ENCODE measurements at places on chromosomes 6 and 20.

DNA sequence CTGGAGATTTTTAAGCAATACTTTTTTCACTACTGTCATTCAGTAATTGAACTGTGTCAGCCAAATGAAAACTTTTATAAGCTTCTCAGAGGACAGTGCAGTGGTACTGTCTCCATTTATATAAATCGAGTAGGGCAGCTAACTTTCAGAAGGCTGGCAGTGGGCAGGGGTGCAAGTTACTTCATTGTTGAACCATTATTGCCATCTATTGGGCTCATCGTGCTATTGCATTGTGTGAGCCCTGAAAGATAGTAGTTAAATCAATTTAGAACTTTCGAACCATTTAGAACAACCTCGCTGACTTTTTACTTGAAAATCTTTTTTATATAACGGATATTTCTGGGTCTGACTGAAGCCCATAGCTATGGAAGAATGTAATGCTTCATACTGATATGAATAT lies 347.8 kb upstream of the PLCB4 start:
- peak; percentile 53 for DNase-seq

- peak; percentile 77 for DNase-seq
Observed at GRCh38 chr6:43669050-43669921, 18.3 kb downstream of the MRPS18A start.

- no peak for DNase-seq
Observed at GRCh38 chr20:42391807-42392206, 773.6 kb upstream of the CHD6 start.

- peak; percentile 55 for DNase-seq
Observed at GRCh38 chr20:5127204-5127858, 523 bp downstream of the CDS2 start.

GRCh38 chr6:13914351-13914750 lies 10.4 kb upstream of the RNF182 start:
- DNase-seq = no peak

GRCh38 chr6:24051942-24052589 lies 73.9 kb upstream of the NRSN1 start:
- no peak for DNase-seq

DNA sequence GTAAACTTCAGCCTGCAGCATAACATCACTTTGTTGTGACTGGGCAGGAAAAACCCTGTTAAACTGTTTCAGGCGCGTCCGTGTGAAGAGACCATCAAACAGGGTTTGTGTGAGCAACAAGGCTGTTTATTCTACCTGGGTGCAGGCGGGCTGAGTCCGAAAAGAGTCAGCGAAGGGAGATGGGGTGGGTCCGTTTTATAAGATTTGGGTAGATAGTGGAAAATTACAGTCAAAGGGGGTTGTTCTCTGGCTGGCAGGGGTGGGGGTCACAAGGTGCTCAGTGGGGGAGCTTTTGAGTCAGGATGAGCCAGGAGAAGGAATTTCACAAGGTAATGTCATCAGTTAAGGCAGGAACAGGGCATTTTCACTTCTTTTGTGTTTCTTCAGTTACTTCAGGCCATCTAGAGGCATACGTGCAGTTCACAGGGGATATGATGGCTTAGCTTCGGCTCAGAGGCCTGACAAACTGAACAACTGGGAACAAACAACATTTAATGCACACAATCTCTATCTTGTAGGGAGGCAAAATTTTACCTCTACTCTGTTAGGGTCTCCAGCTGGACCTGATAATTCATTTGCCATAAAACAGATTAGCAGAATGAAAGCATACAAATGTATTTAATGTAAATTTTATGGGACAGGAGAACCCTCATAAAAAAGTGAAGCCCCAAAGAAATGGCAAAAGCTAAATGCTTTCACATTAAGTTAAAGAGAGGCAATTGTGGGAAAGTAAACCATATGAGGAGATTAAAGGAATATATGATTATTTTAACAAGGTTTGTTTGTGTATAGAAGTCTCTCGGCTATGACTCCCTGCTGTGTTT lies 58.3 kb upstream of the HFE start:
- DNase-seq = no peak

GRCh38 chr20:25150016-25150415 lies 45.5 kb upstream of the ENTPD6 start:
- DNase-seq = no peak

GRCh38 chr20:51514249-51514648 lies 28.3 kb downstream of the NFATC2 start:
- DNase-seq = no peak

- DNase-seq = no peak
Observed at GRCh38 chr20:54625497-54625896, 150.1 kb downstream of the DOK5 start.

GRCh38 chr20:3677733-3678132 lies 4.1 kb downstream of the ADAM33 start:
- peak; percentile 80 for DNase-seq

DNA sequence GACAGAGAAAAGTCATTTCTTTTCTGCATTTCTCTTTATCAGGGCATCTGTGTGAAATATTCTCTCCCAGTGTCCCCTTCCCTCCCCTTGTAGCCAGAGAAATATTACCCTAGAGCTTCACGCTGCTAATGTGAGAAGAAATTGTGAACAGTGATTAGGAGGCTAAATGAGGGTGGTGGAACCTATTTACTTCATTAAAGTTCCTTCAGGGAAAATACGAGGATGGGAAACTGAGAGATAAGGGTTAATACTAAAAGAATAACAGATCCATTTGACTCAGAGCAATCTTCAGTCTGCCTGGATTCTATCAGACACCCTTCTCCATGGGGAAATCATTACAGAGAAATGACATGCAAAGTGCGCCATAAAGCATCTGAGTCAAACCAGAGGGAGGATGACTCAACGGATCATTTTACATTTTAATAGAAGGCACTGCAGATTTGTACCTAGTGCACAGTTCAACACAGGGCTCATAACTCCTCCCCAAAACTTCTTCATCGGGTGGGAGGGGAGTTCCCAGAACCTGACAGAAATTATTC lies 131.3 kb downstream of the GJA10 start:
- no peak for DNase-seq

GRCh38 chr6:70099732-70100131 lies 203.2 kb downstream of the COL9A1 start:
- no peak for DNase-seq

GRCh38 chr6:752438-752837 lies 59.5 kb upstream of the EXOC2 start:
- no peak for DNase-seq

GRCh38 chr6:130655586-130655985 lies 171.6 kb upstream of the SMLR1 start:
- DNase-seq = no peak
